Choroid plexus epithelial cell (primary cell): ENCODE measurements at places on chromosomes 1 and 21.

DNA sequence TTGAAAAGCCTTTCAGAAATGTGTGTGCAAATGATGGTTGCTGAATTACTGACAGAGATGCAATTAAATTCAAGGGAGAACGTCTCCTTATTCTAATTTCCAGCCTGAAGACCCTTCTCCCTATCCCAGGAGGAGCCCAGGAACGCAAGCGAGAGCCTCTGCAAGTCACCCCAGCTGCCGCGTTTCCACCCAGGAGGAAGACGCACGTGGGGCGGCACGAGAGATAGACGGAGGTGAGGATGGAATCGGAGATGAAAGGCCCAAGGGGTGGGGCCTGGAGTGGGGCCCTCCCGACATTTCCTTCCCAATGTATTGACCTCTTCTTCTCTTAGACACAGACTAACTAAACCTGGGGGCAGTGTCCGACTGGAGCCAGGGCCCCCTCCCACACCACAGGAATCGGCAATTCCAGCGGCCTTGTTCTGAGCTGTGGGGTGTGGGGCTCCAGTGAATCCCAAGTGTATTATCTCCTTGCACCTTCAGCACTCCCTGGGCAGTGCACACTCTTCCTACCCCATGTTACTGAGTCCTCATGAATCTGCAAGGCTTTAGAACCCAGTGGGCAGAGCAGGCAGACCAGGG is 322.5 kb downstream of the AJAP1 start:
- DNase-seq: no peak

DNA sequence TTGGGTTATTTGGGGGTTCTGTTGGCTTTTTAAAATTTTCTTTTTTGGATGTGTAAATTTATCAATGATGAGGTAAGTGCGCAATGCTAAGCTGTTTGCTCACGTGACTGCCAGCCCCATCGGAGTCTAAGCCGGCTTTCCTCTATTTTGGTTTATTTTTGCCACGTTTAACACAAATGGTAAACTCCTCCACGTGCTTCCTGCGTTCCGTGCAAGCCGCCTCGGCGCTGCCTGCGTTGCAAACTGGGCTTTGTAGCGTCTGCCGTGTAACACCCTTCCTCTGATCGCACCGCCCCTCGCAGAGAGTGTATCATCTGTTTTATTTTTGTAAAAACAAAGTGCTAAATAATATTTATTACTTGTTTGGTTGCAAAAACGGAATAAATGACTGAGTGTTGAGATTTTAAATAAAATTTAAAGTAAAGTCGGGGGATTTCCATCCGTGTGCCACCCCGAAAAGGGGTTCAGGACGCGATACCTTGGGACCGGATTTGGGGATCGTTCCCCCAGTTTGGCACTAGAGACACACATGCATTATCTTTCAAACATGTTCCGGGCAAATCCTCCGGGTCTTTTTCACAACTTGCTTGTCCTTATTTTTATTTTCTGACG is 3.1 kb downstream of the OLIG2 start:
- DNase-seq: no peak

- DNase-seq: no peak
These were observed at the start of gene NFASC for GRCh38 chr1:204870160-204870912. Gene NFASC (plus strand): TSS chr1:204870862. CDS start chr1:204944316, 73,454 bp downstream.

DNA sequence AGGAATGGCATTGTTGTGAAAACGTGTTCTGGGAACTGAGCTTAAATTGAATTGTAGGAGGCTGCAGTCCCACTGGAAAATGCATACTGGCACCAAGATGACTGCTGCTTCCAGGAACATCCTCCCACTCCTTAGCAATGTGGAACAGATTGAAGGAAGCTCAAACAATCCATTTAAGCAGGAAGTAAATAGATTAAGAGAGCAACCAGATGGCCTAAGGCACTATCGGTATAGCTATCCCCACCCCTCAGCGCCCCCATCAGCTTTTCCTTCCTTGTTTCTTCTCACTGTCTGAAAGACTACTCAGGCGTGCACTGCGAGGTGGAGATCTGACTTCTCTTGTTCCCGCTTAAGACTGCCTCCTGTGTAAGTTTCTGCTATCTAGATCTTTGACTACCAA is 4.0 kb upstream of the IFI16 start:
- DNase-seq: no peak

GRCh38 chr1:78884685-78885452 is 121.7 kb downstream of the ADGRL4 start:
- peak; percentile 35 for DNase-seq

GRCh38 chr1:147283011-147283410 is 40.5 kb downstream of the CHD1L start:
- DNase-seq: no peak

GRCh38 chr1:116152950-116153691 is 41.9 kb downstream of the MAB21L3 start:
- DNase-seq: no peak

DNA sequence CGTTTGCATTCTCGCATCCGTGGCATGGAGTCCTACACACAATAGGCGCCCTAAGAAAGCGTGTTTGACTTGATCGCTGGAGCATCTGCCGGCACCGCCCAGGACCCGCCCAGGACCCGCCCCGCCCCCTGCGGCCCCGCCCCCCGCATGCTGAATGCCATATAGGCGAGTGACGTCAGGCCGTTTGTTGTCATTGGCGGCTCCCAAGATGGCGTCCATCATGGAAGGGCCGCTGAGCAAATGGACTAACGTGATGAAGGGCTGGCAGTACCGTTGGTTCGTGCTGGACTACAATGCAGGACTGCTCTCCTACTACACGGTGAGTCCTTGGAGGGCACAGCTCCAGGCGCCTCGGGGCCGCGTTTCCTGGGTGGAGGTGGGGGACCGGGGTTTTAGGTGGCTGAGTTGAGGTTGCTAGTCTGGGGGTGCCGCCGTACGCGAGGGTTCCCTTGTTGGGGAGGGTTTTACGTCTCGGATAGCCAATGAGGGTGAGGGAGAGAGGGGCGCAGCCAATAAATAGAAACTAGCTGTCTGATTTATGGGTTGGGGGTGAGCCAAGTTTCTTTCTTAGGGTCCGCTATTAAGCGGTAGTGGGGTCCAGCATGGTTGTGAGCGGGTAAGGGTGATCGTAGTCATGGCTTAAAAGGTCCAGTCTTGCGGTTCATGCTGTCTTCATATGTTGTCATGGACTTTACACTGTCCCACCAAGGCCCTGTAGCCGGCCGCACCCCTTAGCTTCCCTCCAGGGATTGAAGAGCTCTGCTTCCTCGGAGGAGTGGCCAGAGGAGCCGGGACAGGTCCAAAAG is at the start of gene OSBPL9:
Gene OSBPL9, plus strand, starts transcription at position 190 of the 806 bp plus-strand sequence. Its CDS starts 19 bp downstream, at position 209.
- peak; percentile 92 for DNase-seq

- no peak for DNase-seq
These were observed 3.8 kb downstream of the GPR61 start for GRCh38 chr1:109543283-109543987.

- DNase-seq: peak; percentile 92
These were observed 2.2 kb upstream of the NEGR1 start for GRCh38 chr1:72284348-72285073.

DNA sequence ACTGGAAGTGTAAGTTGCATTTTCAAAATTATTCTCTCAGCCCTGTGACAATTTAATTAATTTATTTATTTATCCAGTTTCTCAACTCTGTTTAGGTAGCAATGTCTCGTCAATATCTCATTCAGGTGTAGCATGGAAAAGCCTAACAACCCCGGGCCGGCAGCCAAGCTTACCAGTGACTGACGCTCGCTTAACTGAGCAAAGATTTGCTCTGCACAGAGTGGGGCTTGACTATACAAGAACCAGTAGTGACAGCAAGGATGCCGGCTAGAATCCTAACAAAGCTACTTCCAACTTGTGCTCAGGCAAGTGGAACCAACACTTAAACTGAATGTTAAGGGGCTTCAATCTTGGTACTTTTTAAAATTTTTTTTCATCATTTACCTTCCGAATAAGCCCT is 80.9 kb upstream of the ESRRG start:
- no peak for DNase-seq

DNA sequence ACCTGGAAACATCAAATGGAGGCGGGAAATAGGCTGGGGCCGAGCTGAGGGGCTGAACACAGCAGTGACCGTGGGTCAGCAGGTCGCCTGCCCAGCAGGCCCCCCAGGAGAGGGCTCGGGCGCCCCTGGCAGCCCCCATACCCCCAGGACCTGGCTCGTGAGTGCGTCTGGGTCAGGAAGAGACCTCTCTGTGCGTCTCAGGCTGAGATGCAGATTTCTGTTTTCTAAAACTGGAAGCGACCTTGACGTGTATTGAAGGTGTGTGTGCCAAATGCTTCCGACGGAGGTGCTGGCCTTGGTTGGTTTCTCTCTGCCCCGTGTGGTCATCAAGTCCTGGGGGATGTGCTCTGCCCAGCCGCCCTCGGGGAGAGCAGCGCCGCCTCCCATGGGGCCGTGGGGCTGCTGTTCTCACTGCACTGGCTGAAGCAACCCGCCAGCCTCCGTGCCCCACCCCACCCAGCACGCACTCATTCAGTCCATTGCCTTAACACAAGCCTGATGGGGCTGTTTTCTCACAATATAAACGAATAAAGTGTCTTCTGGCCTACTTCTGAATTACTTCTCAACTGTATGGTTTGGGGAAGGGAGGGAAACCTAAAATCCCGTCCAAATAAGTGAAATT is 7.4 kb downstream of the PEX10 start:
- peak; percentile 21 for DNase-seq

GRCh38 chr1:56406821-56407220 is 172.5 kb downstream of the PLPP3 start:
- no peak for DNase-seq

DNA sequence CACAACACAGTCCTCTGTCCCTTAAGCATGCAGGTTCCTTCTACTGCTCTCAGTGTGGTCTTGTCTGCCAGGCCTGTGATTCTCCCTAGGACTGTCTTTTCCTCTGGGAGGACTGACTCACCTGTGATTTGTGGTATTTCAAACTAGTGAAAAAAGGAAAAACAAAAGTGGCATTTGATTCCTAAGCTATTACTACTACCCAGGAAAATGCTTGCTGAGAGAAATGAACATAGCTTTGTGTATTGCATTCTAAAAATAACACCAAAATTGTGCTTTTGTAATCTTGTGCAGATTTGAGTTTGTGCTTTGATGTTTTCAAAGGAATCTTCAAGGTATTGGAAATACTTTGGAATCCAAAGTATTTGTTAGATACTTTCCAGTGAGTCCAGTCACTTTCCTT is 57.0 kb downstream of the GPR161 start:
- peak; percentile 55 for DNase-seq

DNA sequence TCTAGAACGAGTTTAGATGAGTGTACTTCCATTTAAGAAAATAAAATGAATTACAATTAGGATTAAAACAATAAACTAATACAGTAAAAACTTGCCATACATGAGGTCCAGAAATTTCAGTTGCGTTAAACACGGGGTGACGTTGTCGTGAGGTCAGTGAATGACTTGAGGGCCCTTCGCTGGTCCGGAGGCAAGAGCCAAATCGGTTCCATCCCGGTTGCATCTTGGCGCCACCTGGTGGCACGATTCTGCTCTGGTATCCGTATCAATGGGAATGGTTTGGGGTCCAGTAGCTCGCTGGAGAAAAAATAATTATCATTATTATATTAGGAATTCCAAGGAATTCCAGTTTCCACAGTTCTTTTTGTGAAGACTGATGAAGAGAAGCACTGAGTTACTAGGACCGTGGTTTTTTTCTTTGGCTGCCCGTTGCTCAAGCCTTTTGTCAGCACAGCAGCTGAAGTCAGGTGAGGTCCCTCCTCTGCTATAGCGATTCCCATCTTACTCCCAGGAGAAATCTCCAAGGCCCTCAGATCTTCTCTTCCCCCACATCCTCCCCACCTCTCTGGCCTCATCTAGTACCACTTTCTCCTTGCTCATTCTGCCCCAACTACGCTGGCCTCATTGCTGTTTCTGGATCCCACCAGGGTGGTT is 161.4 kb downstream of the SLC35F3 start:
- DNase-seq: peak; percentile 66

DNA sequence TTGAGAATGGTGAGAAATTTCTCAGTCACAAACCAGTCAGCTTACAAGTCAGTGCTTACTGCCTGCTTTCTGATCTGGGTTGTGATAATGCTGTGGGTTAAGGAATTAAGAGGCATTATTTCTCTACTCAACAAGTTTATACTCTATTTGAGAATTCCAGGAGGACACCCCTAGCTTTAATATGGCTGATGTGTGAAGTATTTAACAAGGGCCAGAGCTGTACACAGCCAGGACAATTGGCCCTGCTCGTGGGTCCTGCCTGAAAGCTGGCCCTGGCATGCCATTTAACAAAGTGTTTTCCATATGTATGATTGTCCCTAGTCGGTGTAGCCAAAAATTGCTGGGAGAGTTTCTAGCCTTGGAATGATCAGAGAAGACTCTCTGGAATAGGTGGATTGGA is 43.2 kb downstream of the HHAT start:
- DNase-seq: no peak

DNA sequence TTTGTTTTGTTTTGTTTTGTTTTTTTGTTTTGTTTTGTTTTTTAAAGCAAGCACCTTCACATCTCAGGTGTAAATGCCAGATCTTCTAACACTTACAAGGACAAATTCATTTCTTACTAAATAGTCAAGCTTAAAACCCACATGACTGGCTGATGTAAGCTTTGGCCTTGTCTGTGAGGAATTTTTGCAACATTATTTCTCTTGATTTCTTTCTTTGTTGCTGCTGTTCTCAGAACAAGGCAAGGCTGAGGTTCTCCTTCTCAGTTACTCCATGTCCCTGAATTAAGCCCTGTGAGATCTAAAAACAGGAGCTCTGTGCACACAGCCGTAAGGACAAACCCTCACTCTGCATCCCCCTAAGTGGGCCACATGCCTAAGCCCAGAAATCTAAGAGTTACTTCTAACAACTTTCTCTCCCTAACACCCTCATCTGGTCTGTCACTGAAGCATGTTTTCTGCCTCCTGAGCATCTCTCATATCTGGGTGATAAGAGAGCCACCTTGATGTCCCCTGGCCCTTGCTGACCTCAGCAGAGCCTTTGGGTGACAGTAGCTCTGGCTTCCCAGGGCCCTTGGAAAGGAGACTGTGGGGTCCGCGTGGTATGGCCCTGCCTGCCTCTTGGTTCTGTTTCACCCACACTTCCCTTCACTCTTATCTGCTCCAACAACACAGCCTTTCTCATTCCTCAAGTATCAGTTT is 81.2 kb upstream of the HOOK1 start:
- peak; percentile 67 for DNase-seq

DNA sequence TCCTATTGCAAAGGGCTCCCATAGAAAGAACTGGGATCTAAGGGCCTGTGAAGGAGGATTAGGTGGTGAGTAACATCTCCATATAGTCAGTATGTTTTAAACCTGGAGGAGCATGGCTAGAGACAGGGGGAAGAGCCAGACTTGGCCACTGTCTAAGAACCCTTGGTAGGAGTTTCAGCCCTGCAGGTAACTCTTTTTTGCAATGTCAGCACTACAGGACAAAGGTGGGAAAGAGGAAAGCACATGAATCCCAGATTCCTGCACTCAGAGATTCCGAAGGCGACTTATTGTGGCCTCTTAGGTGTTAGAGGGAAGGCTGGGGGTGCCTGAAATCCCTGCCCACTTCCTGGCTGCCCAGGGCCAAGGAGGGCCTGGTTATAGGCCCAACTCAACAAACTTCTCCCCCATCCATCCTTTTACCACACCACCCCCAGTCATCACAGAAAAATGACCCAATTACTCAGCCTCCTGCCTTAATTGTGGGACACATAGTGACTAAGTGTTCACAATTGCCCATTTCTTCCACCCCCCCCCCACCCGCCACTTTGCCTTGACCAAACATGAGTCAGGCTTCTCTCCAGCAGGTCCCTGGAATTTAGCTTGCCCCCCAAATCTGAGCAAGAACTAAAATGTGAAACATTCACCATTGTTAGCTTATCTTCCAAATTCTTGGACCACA is 1.9 kb upstream of the NTNG1 start:
- no peak for DNase-seq

- DNase-seq: no peak
These were observed 42.5 kb downstream of the TP53BP2 start for GRCh38 chr1:223803211-223803610.
